Chondrocyte (in vitro differentiated cells): ENCODE measurements at places on chromosomes 13 and 19. TPM values are rescaled to one million over a fixed set of nuclear protein-coding genes. Genes with fewer than 3 reads are reported as not detected.
A peak's percentile ranks its signal among the peaks of the same experiment; 100 is the strongest.

DNA sequence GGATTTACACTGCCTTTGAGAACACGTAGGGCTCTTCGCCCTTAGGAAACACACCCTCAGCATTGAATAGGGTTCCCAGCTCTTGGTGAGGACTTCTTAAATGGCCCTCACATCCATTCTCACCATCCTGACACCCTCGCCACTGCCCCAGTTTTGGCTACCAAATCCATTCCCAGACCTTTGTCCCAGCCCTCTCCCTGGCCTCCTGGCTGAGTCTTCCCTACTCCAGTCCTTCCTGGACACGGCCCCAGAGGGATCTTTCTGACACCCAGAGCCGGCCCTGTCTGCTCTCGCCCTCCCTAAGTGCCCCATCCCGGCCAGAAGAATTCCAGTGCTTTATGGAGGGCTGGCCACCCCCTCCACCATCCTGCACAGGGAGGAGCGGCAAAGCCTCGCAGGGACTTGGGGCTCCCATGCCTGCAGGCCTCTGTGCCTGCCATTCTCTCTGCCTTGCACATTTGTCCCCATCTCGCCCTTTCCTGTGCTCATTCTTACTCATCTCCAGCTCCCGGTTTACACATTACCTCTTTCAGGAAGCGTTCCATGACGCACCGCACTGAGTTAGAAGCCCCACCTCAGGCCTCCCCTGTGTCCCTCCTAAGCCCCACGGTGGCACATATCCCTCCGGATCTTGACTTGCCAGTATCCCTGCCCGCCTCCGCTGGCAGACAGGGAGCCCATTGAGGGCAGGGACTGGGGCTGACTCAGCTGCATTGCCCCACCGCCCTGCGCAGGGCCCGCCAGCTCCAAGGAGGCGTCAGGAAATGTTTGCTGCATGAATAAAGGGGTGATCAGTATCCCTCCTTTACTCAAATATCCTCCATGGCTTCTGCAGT, 11.0 kb upstream of the KLK14 start:
- no peak for DNase-seq

DNA sequence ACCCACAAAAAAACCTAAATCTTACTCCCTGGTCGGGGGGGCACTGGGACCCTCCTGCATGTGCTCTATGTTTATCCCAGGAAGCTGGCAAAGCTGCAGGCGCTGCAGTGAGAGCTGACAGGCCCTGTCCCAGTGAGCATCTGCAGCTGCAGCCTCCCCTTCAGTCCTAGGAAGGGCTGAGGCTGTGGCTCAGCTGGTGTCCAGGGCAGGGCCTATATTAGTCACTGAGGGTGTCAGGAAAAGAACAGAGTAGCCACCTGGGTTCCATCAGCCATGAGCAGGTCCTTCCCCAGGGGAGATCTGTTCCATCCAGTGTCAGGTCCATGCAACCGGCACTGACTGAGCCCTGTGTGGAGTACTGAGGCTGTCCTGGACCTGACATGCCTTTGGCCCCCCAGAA, 120.5 kb downstream of the TNFRSF19 start:
- DNase-seq: no peak

DNA sequence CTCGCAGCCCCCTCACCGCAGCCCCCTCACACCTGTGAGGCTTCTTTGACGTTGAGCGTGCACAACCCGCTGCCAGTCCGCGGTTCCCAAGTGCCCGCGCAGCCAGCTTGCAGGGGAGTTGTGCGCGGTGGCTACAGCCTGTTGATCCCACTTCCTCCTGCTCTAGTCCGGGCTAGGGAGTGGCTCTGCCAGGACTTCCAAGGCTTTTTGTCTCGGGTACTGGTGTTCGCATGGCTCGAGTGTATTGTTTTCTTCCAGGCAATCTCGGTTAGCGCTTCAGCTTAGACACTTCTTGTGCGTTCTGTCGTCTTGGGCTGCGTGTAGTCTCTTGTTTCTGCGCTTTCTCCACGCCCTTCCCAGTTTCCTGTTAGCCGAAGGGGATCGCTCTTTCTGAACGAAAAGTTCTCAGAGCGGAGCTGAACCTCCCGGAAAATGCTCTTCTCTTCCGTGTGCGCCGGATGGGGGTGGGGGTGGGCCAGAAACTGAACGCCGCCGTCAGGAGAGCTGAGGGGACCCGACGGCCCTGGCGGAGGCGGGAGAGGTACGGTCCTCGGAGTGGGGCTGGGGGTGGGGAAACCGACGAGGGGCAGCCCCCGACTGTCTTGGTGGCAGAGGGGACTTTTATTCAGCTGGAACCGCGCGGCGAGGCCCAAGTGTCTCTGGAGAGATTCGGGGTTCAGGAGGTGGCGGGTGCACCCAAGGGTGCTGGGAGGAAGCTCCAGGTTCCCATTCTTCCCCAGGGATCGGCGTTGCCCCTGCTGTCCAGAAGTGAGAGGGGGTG, 697 bp upstream of the DGKH start:
- no peak for DNase-seq

- DNase-seq: no peak
Observed at GRCh38 chr13:67147342-67148133, 82.6 kb downstream of the PCDH9 start.

The GPC6 gene
- total RNA-seq: 76.1 to 111 TPM (median 76.5 TPM) in 3 replicates

DNA sequence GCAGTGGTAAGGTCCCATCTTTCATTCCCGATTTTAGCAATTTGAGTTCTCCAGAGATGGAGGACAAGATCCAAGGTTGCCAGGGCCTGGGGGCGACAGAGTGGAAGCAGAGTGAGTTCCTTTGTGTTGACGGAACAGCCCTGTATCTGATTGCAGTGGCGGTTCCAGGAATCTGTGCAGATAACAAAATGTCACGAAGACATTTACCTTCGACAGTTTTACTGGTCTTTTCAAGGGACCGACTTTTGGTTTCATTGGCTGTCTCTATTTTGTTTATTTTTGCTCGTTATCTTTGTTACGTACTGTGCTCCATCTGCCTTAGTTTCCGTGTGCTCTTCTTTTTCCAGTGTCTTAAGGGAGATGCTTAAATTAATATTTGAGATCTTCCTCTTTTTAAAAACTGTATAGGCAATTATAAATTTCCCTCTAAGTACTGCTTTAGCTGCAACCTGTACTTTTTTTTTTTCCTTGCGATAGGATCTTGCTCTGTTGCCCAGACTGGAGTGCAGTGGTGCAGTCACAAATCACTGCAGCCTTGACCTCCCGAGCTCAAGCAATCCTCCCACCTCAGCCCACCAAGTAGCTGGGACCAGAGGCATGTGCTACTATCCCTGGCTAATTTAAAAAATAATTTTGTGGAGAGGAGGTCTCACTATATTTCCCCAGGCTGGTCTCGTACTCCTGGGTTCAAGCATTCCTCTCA, 23.2 kb downstream of the KDM4B start:
- DNase-seq: no peak

DNA sequence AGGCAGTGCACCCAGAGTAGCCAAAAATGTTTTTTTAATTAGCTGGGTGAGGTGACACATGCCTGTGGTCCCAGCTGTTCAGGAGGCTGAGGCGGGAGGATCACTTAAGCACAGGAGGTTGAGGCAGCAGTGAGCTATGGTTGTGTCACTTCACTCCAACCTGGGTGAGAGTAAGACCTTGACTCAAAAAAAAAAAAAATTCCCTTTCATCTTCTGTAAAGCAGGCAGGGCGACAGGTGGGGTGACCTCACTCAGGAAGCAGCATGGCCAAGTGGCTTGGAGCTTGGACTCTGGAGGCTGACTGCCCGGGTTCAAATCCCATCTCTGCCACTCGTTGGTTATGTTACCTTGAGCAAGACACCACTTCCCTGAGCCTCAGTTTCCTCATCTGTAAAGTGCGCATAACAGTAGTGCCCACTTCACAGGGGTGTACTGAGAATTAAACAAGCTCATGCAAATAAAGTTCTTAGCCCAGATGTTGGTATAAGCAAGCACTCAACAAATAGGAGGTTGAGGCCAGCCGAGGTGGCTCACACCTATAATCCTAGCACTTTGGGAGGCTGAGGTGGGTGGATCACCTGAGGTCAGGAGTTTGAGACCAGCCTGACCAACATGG, 48.3 kb downstream of the MAP4K1 start:
- DNase-seq: no peak

The RXFP2 gene
- not detected in 3 replicates for total RNA-seq

The CLEC11A gene
- 2.9 to 5.4 TPM (median 5.1 TPM) in 3 replicates for total RNA-seq

The HOMER3 gene
- total RNA-seq: 34.5 to 54.7 TPM (median 50.6 TPM) in 3 replicates

The ACP7 gene
- total RNA-seq: not detected in 3 replicates

The CLEC4G gene
- total RNA-seq: not detected in 3 replicates

GRCh38 chr13:23157781-23158180, 23.0 kb upstream of the SGCG start:
- DNase-seq: no peak

The PEAK3 gene
- total RNA-seq: 0.31 to 0.50 TPM (median 0.38 TPM) in 3 replicates

- no peak for DNase-seq
Observed at GRCh38 chr13:110211735-110212134, 95.2 kb downstream of the COL4A1 start.

The TSEN34 gene
- total RNA-seq: 39.6 to 46.2 TPM (median 40.5 TPM) in 3 replicates

- no peak for DNase-seq
Observed at GRCh38 chr13:20383058-20383457, 142.6 kb downstream of the CRYL1 start.

The IL4I1 gene
- total RNA-seq: 0.17 TPM in 1 of 3 replicates, not detected in the others

The PRTN3 gene
- not detected in 3 replicates for total RNA-seq

DNA sequence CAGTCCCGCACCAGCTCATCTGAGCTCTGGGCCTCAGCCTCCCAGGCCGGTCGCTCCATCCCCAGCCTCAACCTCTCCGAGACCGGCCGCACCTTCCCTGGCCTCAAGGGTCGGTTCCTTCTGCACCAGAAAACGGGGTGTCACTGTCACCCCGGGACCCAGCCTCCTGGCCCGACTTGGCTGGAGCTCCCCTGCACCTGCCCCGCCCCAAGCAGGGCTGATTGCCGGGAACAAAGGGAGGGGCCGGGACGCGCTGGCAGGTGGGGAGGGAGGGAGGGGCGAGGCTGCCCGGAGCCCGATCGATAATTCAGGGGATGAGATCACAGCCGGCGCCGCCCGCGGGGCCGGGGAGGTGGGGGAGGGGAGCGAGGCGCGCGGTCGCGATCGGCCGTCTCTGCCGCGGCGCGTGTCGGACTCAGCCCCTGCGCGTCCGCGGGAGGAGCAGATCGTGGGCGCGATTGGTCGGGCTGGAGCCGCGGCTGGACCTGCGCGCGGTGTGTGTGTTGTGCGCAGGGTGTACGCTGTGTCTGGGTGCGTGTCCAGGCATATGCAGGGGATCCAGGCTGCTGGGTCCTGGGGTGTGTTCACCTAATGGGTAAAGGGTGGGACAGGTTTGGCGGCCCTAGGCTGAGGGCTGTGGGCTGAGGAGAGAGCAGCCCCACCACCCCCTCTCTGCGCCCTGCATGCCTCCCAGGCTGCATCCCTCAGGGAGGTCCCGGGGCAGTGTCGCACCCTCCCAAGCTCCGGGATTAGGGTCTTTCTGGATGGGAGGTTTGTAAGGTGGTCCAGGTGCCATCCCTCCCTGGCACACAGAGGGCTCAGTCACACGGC, 1.1 kb upstream of the SHC2 start:
- DNase-seq: no peak

- DNase-seq: peak; percentile 75
Observed at GRCh38 chr19:33812388-33813330, 16.0 kb downstream of the KCTD15 start.

The LHFPL6 gene
- 88.2 to 101 TPM (median 100 TPM) in 3 replicates for total RNA-seq

GRCh38 chr19:50686310-50687032, 33.1 kb downstream of the SHANK1 start:
- no peak for DNase-seq

DNA sequence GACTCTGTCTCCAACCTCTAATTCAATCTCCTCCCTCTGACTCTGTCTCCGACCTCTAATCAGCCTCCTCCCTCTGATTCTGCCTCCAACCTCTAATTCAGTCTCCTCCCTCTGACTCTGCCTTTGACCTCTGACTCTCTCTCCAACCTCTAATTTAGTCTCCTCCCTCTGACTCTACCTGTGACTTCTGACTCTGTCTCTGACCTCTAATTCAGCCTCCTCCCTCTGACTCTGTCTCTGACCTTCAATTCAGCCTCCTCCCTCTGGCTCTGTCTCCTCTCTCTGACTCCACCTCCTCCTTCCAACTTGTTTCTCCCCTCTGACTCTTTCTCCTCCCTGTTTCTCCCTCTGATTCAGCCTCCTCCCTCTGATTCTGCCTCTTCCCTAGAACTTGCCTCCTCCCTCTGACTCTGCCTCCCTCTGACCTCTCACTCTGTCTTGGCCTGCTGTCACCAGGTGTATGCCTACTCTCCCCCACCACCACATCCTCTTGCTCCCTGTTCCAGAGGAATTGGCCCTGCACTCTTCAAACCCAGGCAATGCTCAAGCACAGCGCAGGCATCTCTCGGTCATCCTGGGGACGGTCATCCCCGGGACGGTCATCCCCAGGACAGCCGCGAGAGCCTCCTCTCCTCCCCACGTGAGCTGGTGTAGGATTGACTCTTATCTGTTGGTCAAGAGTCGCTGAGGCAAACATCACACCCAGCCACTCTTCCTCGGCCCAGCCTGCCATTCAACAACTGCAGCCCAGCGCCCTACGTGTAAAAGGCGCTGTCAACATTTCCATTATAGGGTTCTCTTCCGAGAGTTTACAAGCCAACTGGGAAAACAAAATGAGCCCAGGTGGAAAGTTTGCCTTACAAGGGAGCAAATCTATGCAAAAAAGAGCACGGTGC, 60.2 kb downstream of the ZIC5 start:
- no peak for DNase-seq

DNA sequence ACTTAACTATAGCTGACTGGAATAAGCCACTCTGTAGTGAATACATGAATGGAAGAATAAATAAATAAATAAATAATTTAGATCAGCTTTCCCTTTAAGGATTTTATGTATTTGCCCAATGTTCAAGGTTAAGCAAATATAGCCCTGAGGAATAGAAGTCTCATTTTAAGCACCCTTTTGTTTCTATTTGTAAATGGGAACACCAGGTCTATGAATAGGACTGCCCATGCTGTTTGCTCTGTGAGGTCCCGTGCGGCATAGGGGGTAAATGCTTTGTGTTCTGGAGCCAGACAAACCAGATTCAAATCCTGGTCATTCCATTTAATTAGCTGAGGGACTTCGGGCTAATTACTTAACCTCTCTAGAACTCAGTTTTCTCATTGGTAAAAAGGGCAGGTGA, 29.3 kb downstream of the CBY2 start:
- no peak for DNase-seq

- DNase-seq: no peak
Observed at GRCh38 chr13:73300718-73301425, 242.1 kb downstream of the KLF5 start.

DNA sequence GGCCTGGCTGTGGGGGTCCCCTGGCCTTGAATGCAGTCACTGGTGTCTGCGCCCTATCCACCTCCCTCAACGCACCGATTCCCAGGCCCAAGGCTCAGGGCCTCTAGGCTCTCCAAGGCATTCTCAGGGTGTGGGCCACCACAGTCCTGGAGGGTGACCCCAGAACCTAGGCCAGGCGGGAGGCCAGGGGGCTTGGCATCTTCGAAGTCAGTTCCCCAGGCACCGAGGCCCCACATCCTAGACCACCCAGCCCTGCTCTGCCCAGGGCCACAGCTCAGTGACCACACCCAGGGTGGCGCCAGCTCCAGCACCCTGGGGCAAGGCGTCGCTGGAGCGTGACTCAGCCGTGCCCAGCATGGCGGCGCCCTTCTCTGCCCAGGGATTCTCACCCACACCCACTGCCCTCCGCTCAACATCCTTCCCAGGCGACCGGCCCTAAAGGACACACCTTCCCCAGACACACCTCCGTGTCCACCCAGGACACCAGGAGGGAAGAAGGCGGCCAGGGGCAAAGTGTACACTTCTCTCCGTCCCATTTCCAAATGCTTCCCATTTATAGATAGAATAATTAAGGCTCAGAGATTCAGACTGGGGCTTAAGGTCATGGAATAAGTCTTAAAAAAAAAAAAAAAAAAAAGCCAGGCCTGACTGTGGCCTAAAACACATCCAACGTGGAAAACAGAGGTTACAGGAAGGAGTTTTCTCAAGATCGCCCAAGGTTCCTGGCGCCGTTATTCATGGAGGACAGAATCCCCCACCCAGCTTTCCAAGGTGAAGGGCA, 36.4 kb upstream of the NANOS3 start:
- DNase-seq: peak; percentile 95

The LILRB2 gene
- not detected in 3 replicates for total RNA-seq

The SLC6A16 gene
- 3.5 to 5.2 TPM (median 3.5 TPM) in 3 replicates for total RNA-seq

The MVB12A gene
- 36.3 to 46.7 TPM (median 39.4 TPM) in 3 replicates for total RNA-seq
